ENCODE measurements at places on chromosomes 2 and 18.

DNA sequence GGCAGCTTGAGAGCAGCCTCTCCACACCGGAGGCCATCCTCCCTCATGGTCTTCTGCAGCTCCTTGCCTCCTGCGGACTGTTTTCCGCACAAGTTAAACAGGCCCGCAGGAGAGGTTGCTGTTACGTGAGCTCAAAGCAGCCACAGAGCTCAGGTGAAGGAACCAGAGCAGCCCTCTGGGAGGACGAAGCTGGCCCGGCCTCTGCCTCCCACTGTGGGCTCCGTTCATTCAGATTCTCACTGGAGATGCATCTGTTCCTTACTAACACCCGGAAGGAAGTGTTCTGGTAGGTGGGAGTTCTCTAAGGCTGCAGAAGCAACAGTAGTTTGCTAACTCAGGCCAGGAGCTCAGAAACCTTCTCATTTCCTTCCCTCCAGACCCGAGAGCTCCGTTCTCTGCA is 10.9 kb downstream of the DIPK1C start:
- no peak for DNase-seq

DNA sequence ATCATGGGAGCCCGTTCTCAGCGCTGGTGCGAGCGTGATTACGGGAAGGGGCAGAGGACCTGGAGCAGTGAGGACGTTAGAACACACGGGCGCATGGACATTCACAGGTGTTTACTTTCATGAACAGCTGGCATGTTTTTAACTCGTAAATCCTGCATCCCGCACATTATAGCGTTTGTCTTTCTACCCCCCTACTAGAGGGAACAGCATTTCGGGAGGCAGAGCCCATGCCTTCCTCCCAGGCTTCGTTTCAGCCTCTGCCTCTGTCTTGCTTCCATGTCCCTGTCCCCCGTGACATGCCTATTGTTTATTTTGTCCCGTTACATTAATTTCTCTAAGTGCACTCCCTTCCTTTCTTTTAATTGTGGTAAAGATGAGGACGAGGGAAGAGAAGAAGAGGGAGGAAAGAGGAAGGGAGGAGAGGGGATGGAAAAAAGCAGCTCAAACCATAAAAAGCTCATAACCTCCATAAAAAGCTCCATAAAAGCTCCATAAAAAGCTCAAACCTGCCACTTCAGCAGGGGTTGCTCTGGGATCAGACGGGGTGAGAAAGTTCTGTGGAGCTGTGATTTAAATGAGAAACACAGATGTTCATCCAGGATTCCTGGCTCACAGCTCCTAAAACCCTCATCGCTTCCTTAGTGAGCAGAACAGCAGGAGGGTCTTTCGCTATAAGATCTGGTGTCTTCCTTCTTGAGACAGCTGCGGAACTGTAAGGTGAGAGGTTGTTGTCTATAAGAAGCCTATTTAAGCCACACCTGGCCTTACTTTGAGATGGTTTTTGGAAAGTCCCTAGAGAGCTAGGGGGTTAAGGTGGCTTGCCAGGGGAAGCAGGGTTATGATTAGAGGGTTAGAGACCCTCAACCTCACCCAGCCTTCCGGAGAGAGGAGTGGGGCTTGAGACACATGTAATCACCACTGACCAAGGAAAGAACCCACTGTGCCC is 66.6 kb upstream of the SNTG2 start:
- peak; percentile 50 for DNase-seq

GRCh38 chr2:180716186-180717180 is 263.9 kb upstream of the UBE2E3 start:
- DNase-seq = no peak

GRCh38 chr2:60739156-60739555 is 16.9 kb upstream of the PAPOLG start:
- no peak for DNase-seq
